ENCODE measurements at places on chromosomes 2 and 18.

GRCh38 chr2:125588780-125589179, 1067.2 kb upstream of the GYPC start:
- no peak for DNase-seq
- no peak overlapping the region for H3K27ac ChIP-seq
- no peaks in the 10 kb centered on the region for H3K36me3 ChIP-seq

- H3K4me1 ChIP-seq = peaks cover 5% of the 10 kb centered on the region
- H3K27me3 ChIP-seq = no peaks in the 10 kb centered on the region
- no peaks in the 10 kb centered on the region for H3K36me3 ChIP-seq
- H3K27ac ChIP-seq = peak overlapping the region; percentile 96
Observed at GRCh38 chr2:150663143-150663542, 175.7 kb upstream of the RND3 start.

- H3K27me3 ChIP-seq = no peaks in the 10 kb centered on the region
- no peaks in the 10 kb centered on the region for H3K4me1 ChIP-seq
- peaks cover 27% of the 10 kb centered on the region for H3K36me3 ChIP-seq
- H3K27ac ChIP-seq = no peak overlapping the region
- H3K4me3 ChIP-seq = no peak overlapping the region
Observed at GRCh38 chr18:79749251-79750191, 48.2 kb upstream of the KCNG2 start.

GRCh38 chr2:126515471-126515870, 140.5 kb upstream of the GYPC start:
- H3K27ac ChIP-seq = no peak overlapping the region
- H3K4me3 ChIP-seq = no peak overlapping the region
- DNase-seq = no peak
- H3K4me1 ChIP-seq = no peaks in the 10 kb centered on the region
- no peaks in the 10 kb centered on the region for H3K36me3 ChIP-seq

DNA sequence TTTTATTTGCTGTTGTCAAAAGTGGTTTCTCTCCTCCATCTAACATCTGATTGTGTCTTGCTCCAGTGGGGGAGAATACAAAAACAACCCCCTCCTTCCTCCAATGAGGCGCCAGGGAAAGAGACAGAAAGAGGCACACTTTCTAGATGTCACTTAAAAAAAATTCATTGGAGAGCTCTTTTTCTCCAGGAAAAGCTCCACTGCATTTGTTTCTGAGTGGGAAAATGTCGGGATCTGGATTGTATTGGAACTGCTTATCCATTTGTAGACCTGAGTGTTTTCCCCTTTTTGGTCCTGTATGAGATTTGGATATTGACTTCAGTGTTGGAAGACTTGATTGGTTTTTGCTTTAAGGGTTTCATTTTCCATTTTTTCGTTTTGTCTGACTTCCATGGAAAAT, 995 bp downstream of the MBD5 start:
- H3K27me3 ChIP-seq = no peaks in the 10 kb centered on the region
- H3K4me3 ChIP-seq = peak overlapping the region; percentile 96
- 0 out of 2 replicates have a peak, but pooled peaks cover 2% of the 10 kb centered on the region for H3K4me1 ChIP-seq

GRCh38 chr18:8660316-8660715, 45.0 kb upstream of the MTCL1 start:
- no peak overlapping the region for H3K4me3 ChIP-seq
- peak; percentile 18 for DNase-seq
- no peaks in the 10 kb centered on the region for H3K36me3 ChIP-seq
- peaks cover 12% of the 10 kb centered on the region for H3K4me1 ChIP-seq

GRCh38 chr2:9092383-9093282, 89.1 kb upstream of the MBOAT2 start:
- H3K4me3 ChIP-seq = no peak overlapping the region
- no peaks in the 10 kb centered on the region for H3K27me3 ChIP-seq
- peaks cover 10% of the 10 kb centered on the region for H3K4me1 ChIP-seq
- no peak for DNase-seq

DNA sequence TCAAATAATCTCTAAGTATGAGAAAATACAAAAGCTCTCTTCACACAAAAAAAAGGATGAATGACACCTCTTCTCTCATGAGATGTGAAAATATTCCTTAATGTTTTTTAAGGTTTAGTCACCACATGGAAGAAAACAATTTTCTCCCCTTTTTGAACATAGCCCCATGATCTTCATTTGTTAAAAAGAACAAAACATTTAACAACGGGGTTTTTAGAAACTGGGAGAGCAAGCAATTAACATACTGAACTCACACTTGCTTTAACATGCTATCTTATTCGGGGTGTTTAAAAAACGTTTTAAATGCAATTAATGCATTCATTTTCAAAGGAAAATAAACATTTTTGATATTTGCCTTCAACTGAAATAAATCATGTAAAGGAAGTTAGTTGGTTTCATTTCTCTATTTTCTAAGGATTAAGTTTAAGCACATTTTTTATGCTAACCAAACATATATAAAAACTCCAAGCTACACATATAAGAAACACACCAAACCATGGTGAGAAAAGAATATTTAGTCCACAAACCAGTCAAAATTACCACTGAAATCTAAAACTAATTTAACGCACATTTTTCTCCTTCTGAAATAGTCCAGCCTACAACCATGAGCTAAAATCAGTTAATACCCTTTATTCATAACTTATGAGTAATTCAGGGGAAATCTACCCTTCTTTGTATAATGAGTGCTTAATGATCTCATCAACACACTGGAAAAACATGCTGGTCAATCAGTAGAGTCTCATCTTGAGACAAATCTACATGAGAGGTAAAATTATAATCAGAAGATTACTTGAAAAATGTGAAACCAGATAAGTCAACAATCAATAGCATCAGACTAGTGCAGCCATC, 8.2 kb downstream of the FBXO11 start:
- H3K4me1 ChIP-seq = no peaks in the 10 kb centered on the region

GRCh38 chr2:218371983-218372350, 10.1 kb upstream of the SLC11A1 start:
- H3K27ac ChIP-seq = no peak overlapping the region
- H3K27me3 ChIP-seq = peaks cover 2% of the 10 kb centered on the region
- DNase-seq = no peak

GRCh38 chr2:15651367-15651727, 59.7 kb downstream of the DDX1 start:
- H3K36me3 ChIP-seq = no peaks in the 10 kb centered on the region
- peaks cover 1% of the 10 kb centered on the region for H3K27me3 ChIP-seq
- no peak overlapping the region for H3K4me3 ChIP-seq
- DNase-seq = no peak

GRCh38 chr2:3647246-3647645, 10.8 kb upstream of the ALLC start:
- no peak overlapping the region for H3K27ac ChIP-seq
- H3K4me1 ChIP-seq = peaks cover 4% of the 10 kb centered on the region
- no peaks in the 10 kb centered on the region for H3K36me3 ChIP-seq
- no peak overlapping the region for H3K4me3 ChIP-seq
- H3K27me3 ChIP-seq = no peaks in the 10 kb centered on the region

GRCh38 chr2:120323214-120323613, 22.7 kb upstream of the INHBB start:
- H3K4me1 ChIP-seq = peaks cover 3% of the 10 kb centered on the region
- H3K27ac ChIP-seq = no peak overlapping the region
- H3K27me3 ChIP-seq = peaks cover 60% of the 10 kb centered on the region

DNA sequence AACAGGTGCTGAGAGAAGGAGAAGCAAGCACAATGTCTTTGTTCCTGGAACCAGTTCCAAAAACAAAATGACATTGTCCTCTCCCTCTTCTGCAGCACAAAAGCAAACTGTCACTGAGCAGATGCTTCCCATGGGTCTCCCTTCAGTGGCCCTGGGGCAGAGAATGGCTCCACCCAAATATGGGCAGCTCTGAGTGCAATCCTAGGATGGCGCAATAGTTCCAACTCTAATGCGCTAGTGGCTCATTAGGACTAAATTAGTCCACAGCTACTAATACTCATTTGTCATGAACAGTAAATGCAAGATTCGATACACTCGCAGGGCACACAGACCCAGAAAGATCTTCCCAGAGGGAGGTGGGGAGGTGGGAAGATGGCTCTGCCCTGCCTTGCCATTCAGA, 205.2 kb upstream of the CHAC2 start:
- H3K27me3 ChIP-seq = no peaks in the 10 kb centered on the region
- H3K27ac ChIP-seq = no peak overlapping the region
- no peaks in the 10 kb centered on the region for H3K4me1 ChIP-seq
- H3K36me3 ChIP-seq = no peaks in the 10 kb centered on the region

- no peaks in the 10 kb centered on the region for H3K4me1 ChIP-seq
- no peak for DNase-seq
- H3K27me3 ChIP-seq = peaks cover 19% of the 10 kb centered on the region
- H3K4me3 ChIP-seq = no peak overlapping the region
- H3K36me3 ChIP-seq = no peaks in the 10 kb centered on the region
Observed at GRCh38 chr2:110823165-110823564, 90.8 kb downstream of the ACOXL start.

DNA sequence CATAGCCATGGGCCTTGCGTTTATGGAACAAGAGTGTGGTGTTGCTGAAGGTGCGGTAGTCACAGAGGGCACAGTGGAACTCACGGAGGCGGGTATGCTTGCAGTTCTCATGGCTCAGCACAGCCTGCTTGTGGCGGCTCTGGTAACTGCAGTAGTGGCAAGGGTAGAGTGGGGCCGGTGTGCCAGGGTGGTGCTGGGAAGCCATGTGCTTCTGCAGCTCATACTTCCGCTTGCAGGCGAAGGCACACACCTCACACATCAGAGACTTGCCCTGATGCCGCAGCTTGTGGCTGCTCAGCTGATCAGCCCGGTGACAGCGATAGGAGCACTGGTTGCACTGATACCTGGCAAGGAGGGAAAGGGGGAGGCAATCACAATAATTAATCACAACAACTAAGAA, 14.7 kb downstream of the ZNF142 start:
- H3K36me3 ChIP-seq = peaks cover 72% of the 10 kb centered on the region
- no peak overlapping the region for H3K4me3 ChIP-seq
- DNase-seq = no peak

GRCh38 chr2:120937686-120938044, 202.0 kb downstream of the GLI2 start:
- H3K4me3 ChIP-seq = no peak overlapping the region
- no peaks in the 10 kb centered on the region for H3K36me3 ChIP-seq
- H3K27ac ChIP-seq = peak overlapping the region; percentile 89
- peaks cover 69% of the 10 kb centered on the region for H3K4me1 ChIP-seq
- no peaks in the 10 kb centered on the region for H3K27me3 ChIP-seq
- peak; percentile 77 for DNase-seq

DNA sequence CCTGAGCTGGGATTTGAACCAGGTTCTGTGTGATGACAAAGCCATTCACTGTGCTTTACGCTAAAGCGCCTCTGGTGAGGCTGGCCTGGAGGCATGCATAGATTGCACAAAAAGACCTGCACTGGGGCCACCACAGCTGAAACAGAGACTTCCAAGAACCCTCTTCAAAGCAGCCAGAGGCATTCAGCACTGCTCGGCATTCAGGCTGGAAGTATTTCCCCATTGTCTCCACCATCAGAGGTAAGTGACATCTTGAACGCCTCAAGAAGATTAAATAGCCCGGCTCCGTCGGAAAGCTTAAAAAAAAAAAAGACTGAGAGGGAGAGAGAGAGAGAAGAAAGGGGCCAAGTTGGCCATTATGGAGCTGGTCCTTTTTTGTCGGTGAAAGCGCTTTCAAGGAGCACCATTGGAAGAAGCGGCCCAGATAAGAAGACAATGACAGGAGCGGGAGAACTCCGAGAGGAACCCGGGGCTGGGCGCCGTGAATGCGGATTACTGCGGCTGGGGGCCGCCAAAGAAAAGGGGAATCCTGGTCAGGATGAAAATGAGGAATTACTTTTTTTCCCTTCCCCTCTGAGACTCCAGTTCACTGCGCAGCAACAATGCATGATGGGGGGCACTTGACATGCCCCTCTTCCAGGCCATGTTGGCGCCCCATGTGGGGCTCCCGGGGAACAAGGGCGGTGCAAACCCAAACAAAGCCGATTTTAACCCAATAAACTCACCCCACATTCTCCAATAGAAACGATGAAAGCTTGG, 228.3 kb downstream of the MYCN start:
- no peak for DNase-seq
- H3K27ac ChIP-seq = no peak overlapping the region
- H3K36me3 ChIP-seq = no peaks in the 10 kb centered on the region
- no peaks in the 10 kb centered on the region for H3K27me3 ChIP-seq

GRCh38 chr2:234286118-234286598, 210.7 kb downstream of the ARL4C start:
- no peak overlapping the region for H3K4me3 ChIP-seq
- peaks cover 3% of the 10 kb centered on the region for H3K27me3 ChIP-seq
- DNase-seq = peak; percentile 71
- 0 out of 2 replicates have a peak overlapping the region, but pooled peaks have one; percentile 31 for H3K27ac ChIP-seq
- H3K36me3 ChIP-seq = no peaks in the 10 kb centered on the region
- H3K4me1 ChIP-seq = peaks cover 12% of the 10 kb centered on the region

DNA sequence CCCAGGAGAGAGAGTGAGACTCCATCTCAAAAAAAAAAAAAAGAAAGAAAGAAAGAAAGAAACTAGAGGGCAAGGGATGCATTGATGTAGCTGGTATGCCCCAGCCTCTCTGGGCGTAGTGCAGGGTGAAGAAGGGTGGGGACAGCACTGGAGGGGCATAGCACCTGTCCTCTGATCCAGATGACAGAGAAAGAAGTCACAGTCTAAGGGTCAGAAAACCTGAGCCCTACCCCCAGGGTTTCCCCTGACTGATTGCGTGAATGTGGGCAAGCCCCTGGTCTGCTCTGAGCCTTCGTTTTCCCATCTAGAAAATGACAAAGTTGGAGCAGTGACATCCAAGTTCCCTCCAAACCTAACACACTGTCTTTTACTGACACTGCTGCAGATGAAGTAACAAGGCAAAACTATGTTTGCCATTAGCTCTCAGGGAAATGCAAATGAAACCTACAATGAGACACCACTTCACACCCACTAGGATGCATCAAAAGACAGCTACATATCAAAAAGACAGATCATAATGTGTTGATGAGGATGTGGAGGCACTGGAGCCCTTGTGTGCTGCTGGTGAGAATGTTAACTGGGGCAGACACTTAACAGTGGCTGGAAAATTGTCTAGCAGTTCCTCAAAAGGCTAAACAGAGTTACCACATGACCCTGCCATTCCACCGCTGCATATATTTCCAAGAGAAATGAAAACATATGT, 19.5 kb upstream of the YWHAQ start:
- no peak for DNase-seq
- H3K4me1 ChIP-seq = peaks cover 9% of the 10 kb centered on the region
- peaks cover 12% of the 10 kb centered on the region for H3K27me3 ChIP-seq

DNA sequence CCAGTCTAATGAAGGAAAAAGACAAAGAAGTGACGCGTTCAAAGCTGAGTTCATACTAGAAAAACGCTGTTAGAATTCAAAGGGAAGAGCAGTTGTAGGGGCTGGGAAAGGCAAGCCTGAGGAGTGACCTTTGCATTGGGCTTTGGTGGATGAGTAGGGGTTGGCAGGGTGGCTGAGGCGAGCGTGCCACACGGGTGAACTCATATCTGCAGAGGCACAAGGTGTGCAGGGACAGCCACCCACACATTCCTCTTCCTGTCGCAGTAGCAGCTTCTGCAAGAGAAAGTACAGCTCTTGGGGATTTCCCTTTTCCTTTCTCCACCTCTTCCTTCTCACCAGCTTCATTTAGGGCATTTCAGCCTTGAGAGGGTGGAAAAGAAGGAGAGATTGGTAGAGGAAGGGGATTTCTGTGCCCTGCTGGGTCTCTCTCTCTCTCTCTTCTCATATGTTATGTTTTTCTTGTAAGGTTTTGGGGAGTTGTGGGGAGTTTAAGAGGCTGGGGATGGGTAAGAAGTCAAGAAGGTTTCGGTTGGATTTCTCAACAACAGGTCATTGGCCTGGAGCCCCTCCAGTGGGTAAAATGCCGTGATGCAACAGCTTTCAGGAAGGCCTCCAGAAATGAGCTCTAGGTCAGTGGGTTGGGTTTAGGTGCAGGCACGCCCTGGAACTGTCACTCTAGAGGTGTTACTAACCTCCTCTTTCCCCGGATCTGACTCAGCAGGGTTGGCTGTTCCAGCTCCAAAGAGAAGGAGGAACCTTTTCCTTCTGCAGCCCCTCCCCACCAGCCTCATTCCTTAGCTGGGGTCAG, 40.1 kb downstream of the ODC1 start:
- no peaks in the 10 kb centered on the region for H3K27me3 ChIP-seq
- H3K4me1 ChIP-seq = peaks cover 21% of the 10 kb centered on the region
- DNase-seq = peak; percentile 34
- no peak overlapping the region for H3K27ac ChIP-seq
- H3K4me3 ChIP-seq = no peak overlapping the region

Measured in IMR-90 (cell line).